ENCODE measurements at places on chromosomes 2 and 18.

GRCh38 chr2:218570850-218571249 is 2.2 kb downstream of the CNOT9 start:
- peak; percentile 81 for DNase-seq

DNA sequence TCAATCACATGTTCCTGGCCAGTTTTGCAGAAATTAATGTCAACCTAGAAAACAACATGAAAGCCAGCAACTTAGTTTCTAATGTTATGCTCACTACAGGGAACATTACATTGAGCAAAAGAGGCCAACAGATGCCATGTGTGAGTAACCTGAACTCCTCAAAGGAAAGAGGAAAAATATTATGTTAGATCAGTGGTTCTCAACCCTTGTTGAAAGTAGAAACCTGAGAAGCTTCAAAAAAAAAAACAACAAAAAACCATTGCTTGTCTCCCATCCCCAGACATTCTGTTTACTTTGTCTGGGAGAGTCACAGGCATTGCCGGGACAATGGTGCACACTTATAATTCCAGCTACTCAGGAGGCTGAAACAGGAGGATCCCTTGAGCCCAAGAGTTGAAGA is 57.7 kb downstream of the METTL4 start:
- no peak for DNase-seq

- DNase-seq, result no peak
These were observed 72.7 kb upstream of the ST8SIA5 start for GRCh38 chr18:46829531-46829930.

DNA sequence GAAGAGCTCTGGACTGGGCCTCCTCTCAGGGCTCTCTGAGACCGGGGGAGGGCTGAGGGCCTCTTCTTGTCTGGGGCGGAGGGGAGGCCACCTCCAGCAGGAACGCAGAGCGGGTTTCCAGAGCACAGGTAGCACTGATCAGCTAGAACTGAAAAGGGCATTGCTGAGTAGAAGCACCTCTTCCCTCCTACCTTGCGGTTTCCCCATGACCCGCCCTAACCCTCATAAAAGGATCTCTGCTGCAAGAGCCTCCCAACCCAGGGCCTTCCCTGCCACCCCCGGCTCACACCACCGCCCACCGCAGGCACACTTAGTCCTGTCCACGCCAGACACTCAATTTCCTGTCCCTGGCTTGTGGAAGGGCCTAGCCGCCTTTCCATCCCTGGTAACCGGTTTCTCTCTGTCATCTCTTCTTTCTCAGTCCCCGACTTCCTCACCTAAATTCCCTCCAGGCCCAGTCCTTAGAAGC is 966 bp downstream of the ADCY3 start:
- DNase-seq, result peak; percentile 50

DNA sequence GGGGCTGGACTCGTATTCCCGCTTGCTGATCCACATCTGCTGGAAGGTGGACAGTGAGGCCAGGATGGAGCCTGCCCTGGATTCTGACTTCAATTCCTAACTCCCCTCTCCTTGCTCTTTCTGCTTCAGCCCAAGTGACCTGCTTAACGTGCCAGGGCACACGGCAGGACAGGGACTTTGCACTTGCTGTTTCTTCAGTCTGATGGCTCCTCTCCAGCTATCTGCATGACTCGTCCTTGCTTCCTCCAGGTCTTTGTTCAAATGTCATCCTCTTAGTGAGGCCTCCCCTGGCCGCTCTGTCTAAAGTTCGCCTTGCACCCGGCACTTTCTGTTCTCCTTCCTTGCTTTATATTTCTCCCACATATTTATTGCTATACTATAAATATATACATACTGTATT is 357.6 kb downstream of the MTX2 start:
- no peak for DNase-seq

All from GM23248 (cell line).